ENCODE measurements at places on chromosomes 4 and X.

DNA sequence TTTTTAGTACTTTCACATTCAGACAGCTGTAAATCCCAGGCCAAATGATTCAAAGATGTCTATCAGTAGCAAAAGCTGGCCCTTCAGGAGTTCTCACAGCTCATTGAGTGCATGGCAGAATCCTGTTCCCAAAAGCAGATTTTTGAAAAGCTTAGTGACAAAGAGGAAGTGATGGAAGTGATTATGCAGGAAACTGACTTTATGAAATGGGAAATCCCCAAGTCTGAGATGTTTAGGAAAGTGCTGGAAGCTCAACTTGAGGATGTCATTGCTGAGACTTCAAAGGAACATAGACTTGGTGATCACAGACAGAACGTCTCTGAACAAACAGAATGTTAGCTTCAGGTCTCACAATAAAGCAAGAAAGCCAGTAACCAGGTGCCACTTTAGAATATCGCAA, 51.0 kb upstream of the CFAP47 start:
- DNase-seq, result no peak

GRCh38 chr4:7915875-7916242, 23.8 kb downstream of the AFAP1 start:
- DNase-seq, result no peak

GRCh38 chr4:74682567-74683359, 111.6 kb downstream of the BTC start:
- no peak for DNase-seq

DNA sequence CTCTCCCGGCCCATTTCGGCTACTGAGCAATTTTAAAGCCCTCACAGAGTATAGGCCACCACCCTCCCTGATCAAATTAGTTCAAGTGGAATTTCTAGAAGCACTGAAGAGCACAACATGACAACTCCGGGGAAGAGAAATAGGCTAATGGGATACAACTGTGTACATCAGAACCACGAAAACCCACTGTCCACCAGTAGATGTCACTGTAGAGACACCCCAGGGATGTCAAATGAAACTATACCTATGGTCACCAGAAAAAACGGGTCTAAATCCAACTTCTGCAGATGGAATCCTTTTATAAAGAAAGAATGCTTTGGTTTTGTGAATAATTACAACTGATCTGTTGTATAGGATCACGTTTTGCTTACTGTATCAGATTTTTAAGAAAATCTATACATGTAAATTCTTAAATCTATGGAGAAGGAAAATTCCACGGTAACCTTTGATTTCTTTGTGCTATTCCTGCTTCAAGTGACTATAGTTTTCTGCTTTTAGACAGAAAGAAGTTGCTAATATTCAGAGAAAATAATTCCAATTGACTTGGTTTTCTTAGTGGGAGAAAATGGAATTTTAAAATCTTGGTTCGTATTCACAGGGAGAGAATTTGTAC, 29.5 kb upstream of the MAP3K15 start:
- DNase-seq, result no peak

GRCh38 chr4:145186729-145187128, 6.3 kb upstream of the OTUD4 start:
- DNase-seq, result no peak

- DNase-seq, result no peak
Observed at GRCh38 chrX:106039920-106040319, 1.4 kb upstream of the SERPINA7 start.
